ENCODE measurements at places on chromosomes 5 and 9.

DNA sequence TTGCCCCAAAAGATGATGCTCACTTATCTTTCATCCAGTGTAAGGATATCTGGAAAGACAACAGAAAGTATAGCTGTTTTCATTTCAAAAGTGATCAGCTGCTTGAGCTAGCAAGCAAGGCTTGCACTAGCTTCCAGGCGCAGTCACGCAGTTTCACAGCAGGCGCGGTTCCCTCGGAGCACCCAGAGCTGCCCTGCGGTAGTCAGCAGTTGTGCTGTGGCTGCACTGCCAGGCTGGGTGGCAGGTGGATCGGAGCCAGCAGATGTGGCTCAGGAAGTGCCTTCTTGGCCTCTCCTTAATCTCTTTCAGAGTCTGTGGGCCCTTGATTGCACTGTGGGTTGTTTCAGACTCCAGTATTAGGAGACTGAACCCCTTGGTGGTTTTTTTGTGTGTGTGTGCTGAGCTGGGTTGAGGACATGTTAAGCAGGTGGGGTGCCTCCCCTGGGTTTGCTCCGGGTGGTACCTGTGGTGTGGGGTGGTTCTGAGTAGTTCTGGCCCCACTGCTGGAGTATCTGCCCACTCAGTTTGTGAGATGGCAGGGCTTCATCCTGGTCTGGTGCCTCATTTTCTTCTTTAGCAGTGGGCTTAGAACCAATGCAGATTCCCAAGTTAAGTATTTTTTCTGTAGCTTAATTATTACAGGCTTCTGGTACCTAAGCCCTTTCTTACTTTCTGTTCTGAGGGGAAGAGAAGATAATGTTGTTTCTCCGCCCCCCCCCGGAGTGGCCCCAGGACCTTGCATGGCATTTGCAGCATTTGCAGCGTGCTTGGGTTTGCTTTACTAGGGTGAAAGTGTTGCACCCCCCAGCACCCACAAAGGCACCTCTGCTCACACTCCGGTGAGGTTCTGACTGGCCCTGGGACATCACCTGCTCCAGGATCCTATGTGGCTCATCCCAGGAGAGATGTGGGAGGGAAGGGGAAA is 16.4 kb downstream of the TENT4A start:
- peak; percentile 86 for DNase-seq

DNA sequence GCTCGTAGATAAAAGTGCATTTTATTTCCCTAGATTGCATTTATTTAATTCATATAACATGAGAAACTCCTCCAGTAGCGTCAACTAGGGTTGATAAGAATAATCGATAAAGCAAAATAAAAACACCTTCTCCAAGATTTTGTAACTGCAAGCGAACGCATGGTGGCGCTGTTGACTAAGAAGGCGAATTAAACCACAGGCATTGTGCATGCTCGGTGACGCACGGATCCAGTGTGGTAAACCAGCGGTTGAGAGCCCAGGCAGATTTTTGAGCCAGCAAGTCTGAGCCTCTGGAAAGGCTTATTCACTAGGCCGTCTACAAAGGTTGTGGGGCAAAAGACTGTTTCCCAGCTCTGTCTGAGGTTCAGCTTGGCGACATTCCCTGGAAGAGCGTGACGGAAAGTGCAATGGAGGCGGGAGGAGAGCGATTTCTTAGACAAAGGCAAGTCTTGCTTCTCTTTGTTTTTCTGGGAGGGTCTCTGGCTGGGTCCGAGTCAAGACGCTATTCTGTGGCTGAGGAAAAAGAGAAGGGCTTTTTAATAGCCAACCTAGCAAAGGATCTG is at the start of gene PCDHB3:
PCDHB3 (plus strand) TSS at position 231 of the 563 bp plus-strand sequence; CDS start at position 408, 177 bp downstream.
- peak; percentile 28 for DNase-seq

DNA sequence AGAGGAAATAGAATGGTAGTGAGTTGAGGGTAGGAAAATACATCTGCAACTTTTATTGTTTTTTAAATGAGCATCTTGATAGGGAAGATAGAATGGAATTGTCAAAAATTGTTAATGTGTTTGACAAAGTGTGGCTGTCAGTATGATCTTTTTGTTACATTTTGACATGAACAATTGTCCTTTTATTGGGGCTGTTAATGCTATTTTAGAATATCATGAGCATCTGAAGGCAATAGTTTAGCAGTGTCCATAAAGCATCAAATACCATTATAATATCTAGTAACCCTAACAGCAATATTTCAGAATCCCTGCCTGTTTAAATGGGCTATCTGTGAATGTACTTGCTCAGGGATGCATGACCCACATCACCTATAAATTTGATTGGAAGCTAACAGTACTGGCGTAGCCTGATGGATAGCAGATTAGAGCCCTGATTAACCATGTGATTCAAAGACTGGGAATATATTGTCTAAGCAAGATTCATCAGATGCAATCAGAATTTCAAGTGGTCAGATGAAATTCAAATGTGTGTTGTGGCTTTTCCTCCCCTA is 37.8 kb downstream of the TLE4 start:
- DNase-seq, result no peak

DNA sequence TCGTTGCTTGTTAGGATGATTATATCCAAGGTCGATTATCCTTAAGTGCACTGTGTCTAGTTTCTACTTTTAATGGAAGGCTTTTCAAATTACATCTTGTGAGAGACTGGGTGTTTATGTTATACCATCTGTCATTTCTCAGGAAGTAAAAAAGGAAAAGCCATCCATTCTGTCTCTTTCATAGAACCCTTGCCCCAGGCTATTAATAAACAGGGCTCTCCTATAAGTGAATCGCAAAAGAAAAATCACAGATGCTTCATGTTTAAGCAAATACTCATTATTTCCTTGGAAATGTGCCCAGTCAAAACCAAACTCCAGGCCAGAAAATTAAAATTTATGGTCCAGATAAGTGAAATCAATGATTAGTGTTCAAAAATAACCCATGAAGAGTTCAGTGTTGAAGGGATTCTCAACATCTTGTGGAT is 58.1 kb downstream of the STARD4 start:
- DNase-seq, result no peak

GRCh38 chr9:70987986-70988385 is 133.4 kb downstream of the TRPM3 start:
- no peak for DNase-seq

DNA sequence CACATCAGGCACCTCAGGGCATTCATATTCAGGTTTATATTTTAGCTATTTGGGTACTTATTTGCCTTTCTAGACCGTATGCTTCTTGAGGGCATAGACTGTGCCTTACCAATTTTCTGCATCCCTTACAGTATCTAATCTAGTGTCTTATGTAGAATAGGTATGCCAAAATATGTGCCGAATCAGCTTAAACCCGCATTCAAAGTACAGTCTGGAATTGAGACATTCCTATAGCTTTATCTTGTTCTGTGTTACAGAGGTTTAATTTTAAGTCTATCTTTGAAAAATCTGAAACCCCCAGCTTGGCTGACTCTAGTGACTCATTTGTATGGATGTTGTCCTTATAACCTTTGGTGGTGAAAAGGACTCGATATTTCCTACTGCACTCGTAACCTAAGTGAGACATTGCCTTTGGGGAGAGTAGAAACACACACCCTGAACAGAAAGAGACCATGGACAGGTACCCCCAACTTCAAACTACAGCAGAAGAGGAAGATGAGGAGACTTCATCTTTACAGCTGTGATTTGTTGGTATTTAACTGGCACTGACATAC is 27.0 kb upstream of the TMOD1 start:
- DNase-seq, result no peak

- DNase-seq, result no peak
These were observed 258.4 kb upstream of the TAS2R1 start for GRCh38 chr5:9888501-9888901.
